ENCODE measurements at places on chromosomes 6 and 20.

DNA sequence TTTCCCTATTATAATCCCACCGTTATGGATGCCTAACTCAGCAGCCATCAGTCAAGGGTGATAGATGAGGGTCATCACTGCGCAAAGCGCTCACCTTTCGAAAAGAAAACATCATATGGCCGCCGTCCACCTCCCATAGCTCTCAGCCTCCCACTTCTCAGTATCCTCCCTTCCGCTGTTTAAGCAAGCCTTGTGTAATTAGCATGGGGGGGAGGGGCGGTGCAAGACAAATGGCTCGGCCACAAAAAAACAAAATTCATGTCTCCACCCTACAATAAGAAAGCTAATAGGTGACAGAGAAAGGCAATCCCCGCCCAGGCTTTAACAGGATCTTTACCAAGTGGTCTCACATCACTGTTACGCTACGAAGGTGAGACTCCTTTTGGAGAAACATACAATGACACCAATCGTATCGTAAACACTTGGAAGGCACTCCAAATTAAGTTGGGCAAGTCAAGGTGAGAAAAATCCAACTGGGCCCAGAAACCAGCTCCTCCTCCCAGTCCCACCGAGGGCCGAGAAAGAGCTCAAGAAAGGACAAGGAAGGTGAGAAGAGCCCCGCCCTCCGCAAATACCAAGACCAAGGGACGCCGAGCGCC lies 645 bp downstream of the DDX39B start:
- DNase-seq, result no peak

GRCh38 chr6:69933239-69933638 lies 66.9 kb downstream of the COL19A1 start:
- DNase-seq, result no peak

DNA sequence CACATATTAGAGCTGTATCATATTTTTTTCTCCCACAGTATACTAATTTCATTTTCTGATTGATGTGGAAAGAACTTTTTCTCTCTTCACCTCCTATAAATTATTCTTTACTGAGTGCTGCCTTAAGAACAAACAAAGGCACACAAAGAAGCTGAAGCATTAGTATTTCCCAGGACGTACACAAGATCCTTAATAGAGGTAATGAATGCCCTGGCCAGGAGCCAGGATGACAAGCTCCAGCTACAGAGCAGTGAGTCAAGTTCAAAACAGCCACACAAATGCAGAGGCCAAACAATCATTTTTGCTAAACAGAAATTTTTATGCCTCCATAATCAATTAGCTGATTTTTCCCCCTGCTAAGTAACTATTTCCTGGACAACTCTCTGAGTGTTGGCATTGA lies 639.6 kb downstream of the EPHA7 start:
- no peak for DNase-seq

DNA sequence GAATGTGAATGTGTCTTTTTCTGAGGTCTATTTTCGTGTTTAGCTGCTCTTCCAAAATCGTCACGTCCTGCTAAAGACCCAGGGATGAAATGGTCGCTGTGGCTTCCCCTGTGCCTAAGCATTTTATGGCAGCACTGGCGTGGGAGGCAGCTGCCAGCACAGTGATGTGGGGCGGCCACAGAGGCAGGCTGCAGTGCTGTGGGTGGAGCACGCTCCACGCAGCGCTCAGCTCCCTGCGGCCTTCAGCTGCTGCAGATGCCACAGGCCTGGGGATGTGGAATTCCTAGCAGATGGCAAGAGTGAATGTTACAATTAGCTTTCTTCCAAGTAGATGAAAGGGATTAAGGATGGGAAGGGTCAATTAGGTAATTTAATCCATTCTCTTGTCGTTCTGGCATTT lies 242.6 kb downstream of the SMOC2 start:
- no peak for DNase-seq

- DNase-seq, result no peak
Measured at GRCh38 chr6:75052491-75052890, 153.4 kb downstream of the COL12A1 start.

DNA sequence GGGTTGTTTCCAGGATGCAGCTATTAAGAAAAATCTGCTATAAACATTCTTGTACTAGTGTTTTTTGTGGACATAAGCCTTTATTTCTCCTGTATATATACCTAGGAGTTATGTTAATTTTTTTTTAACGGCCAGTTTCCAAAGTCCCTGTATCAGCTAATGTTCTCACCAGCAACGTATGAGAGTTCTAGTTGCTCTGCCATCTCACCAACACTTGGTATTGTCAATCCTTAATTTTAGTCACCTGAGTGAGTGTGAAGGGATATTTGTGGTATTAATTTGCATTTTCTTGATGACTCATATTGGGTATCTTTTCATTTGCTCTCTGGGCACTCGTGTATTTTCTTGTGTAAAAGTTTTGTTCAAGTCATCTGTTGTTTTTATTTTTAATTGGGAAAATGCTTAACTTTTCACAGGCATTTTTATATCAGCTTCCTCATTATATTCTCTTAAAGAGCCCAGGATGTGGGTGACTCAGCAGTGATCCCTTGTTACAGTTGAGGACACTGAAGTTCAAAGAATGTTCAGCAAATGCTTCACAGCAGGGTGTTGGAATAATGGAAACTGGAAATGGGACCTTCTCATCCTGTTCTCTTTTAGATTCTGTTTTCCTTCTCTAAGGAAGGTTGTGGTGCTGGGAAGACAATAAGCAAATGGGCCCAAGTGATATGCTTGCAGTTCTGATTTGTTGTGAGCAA lies 211.7 kb upstream of the PRND start:
- no peak for DNase-seq

- DNase-seq, result no peak
Measured at GRCh38 chr6:141403103-141403502, 729.6 kb upstream of the GJE1 start.

All from activated gamma-delta T cell (primary cell).